ENCODE measurements at places on chromosomes 5 and 9.

DNA sequence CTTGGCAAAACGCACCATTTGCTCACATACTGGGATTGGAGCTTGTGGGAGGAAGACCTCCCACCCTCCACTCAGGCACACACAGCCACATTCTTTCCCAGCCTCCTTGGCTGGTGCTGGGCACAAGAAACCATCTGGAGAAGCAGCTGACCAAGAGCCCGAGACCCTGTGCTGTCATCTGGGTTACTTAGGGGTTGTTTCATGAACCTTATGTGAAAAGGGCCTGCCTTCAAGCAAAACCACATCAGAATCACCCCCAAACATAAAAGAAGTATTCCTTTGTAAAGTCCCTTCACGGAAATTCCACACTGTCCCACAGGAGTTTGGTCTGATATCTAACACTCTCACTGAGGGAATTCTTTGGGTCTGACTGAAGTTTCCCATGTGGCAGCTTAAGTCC is 172.1 kb downstream of the NR3C1 start:
- DNase-seq: no peak

DNA sequence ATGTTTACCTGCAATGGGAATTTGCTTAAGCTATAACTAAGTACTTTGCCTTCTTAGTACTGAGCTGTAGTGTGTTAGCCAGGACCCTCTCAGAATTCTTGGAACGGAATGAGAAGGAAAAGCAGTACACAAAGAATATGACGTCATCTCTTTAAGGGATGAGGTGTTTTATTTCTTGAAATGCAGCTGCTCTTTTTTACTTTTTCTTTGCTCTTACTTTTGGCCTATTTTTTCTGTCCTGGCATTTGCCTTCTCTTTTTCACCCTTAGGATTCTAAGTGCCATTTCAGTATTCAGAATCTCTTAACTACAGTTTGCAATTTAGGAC is 10.1 kb downstream of the KIF2A start:
- DNase-seq: no peak

DNA sequence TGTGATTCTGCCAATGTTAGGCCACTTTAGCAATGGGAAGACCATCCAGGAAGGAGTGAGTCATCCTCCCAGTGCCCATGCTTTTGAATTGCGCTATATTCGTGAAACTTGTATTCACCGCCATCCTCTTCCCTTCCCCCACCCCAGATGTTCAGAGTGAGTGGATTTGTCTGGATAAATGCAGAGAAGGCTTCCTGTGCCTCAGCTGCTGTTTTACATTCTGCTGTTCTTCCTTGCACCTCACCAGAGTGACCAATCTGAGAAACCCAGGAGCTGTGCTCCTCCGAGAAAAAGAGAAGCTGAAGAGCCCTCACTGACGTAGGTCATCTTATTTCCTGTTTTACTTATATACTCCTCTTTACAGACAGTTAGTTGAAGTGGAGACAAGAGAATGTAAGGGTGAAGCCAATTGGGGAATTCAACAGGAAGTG is 24.6 kb upstream of the SVEP1 start:
- no peak for DNase-seq

- DNase-seq: no peak
Observed at GRCh38 chr9:127684576-127684975, 22.2 kb upstream of the CFAP157 start.
